GM19239 (cell line): ENCODE measurements at places on chromosomes 12 and 14.
A peak's percentile ranks its signal among the peaks of the same experiment; 100 is the strongest.

DNA sequence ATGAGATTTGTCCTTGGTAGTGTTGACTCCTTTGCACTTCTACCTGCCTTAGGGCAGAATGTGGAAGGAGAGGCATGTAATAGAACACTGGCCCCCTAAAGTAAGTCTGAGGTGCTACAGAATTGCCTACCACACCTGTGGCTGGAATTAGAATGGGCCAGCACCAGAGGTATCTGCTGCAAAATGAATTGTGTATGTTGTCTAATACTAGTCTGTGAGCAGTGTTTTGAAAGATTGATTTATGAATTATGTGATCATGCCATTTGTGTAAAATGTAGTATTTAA is 5.7 kb upstream of the STYX start:
- no peak for DNase-seq

DNA sequence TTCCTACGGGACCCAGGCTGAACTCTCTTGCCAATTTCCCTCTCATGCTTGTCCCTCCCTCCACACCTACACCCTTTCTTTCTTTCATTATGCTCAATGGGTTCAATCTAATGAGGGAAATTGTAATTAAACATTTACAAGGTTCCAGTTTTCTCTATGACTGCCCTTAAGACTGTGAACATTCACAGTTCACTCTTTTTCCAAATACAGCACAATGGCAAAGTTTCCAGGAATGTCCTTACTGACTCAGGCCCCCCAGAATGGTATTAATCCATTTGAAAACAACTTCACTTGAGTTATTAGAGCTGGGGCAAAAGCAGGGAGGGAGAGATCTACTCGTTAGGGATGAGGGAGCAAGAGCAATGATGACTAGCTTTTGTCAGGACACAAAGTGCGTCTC is 892.1 kb downstream of the NRXN3 start:
- DNase-seq = no peak

- no peak for DNase-seq
Measured at GRCh38 chr12:4169531-4169930, 104.0 kb upstream of the CCND2 start.

DNA sequence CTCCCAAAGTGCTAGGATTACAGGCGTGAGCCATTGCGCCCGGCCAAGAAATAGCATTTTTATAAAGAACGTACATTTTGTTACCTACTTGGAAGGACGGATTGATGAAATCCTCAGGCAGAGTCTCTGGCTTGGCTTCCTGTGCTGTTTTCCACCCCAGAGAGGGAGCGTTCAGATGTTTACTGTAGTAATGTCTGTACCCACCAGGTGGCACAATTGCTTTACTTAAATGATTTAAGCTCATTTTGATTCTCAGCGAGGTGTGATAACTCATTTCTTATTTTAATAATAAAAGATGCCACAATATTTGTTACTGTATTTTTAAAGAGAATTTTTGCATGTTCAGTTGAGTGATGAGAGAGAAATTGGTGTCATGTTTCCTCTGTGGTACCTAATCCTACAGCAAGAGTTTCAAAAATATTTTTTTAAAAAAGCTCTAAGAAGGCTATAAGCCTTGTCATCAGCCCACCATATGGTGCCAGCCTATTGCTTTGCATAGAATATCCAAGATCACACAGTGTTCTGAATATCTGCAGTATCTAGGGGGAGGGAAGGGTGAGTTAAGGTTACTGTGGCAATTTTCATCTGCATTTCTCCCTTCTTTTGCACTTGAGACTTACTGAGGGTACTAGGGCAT is 82.6 kb upstream of the TRAF3 start:
- DNase-seq = peak; percentile 51

- DNase-seq = no peak
Measured at GRCh38 chr14:65074449-65075150, 27.7 kb downstream of the MAX start.

DNA sequence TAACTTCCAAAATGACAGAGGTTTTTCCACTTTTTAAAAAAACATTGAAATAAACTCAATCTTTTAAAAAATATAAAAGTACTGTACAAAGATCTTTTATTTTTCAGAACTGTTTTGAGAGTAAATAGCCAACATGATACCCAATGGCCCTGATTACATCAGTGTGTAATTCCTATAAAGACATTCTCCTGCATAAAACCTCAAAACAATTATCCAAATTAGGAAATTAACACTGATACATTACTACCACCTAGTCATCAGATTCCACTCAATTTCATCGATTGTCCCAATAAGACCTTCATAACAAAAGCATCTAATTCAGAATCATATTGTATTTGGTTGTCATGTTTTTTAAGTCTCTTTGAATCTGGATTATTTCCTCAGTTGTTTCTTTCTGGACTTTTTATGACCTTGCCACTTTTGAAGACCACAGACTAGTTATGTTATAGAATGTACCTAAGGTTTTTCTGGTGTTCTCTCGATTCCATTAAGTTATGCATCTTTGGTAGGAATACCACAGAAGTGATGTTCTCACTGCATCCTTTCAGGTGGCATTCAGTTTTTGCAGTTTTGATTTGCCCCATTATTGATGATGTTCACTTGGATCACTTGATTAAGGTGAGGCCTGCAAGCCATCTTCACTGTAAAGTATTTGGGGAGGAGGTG is 4.0 kb upstream of the YEATS4 start:
- no peak for DNase-seq

DNA sequence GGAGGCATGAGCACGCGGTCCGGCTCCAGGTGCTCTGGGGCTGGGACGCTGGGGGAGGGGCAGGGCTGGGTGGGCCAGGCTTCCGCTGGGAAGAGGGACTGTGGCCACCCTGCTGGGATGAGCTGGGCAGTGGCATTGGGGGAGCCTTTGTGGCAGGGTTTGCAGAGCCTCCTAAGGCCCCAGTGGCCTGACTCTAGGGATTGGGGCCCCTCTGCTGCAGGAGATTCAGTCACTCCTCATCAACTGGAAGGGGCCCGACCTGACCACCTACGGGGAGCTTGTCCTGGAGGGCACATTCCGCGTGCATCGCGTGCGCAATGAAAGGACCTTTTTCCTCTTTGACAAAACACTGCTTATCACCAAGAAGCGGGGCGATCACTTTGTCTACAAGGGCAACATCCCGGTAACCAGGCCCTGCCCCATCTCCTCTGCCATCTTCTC is 26.9 kb downstream of the PLEKHG3 start:
- DNase-seq = no peak

- no peak for DNase-seq
Measured at GRCh38 chr12:91561958-91562325, 379.3 kb upstream of the DCN start.
